ENCODE measurements at places on chromosomes 4 and X. TPM values are rescaled to one million over a fixed set of nuclear protein-coding genes. Genes with fewer than 3 reads are reported as not detected.

The ZCCHC18 gene
- 0.16 TPM for total RNA-seq

The NEXMIF gene
- 2.2 TPM for total RNA-seq

The APEX2 gene
- 5.2 TPM for total RNA-seq

The ANOS1 gene
- 2.1 TPM for total RNA-seq

The TKTL2 gene
- not detected for total RNA-seq

GRCh38 chr4:82050796-82051195 lies 323.0 kb downstream of the HNRNPD start:
- DNase-seq: no peak
- H3K27me3 ChIP-seq: no peaks in the 10 kb centered on the region
- no peak overlapping the region for H3K4me3 ChIP-seq
- no peaks in the 10 kb centered on the region for H3K4me1 ChIP-seq
- H3K27ac ChIP-seq: no peak overlapping the region

DNA sequence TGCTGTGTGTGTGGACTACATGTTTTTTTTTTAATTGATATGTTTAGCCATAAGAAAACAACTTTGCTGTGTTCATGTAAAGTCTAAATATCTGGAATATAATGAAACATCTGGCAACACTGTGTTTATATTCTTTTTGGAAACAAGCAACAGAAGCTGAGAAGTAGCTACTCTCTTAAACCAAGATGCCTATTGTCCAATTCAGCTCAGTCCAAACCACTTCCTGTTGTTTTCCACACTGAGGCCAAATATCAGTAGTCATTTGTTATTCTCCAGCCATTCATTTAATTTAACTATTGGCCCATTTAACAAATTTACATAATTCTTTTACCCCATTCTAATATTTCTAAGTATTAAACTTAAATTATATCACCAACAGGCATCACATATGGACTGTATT lies 903.0 kb upstream of the SLIT2 start:
- H3K4me3 ChIP-seq: no peak overlapping the region
- DNase-seq: no peak
- no peaks in the 10 kb centered on the region for H3K27me3 ChIP-seq
- H3K4me1 ChIP-seq: no peaks in the 10 kb centered on the region

- H3K36me3 ChIP-seq: no peaks in the 10 kb centered on the region
- no peaks in the 10 kb centered on the region for H3K4me1 ChIP-seq
- DNase-seq: no peak
- no peak overlapping the region for H3K27ac ChIP-seq
Observed at GRCh38 chrX:46165866-46166265, 379.4 kb downstream of the ZNF674 start.

- H3K27ac ChIP-seq: no peak overlapping the region
- no peaks in the 10 kb centered on the region for H3K4me1 ChIP-seq
- H3K36me3 ChIP-seq: no peaks in the 10 kb centered on the region
Observed at GRCh38 chr4:141814499-141814898, 178.1 kb downstream of the IL15 start.

DNA sequence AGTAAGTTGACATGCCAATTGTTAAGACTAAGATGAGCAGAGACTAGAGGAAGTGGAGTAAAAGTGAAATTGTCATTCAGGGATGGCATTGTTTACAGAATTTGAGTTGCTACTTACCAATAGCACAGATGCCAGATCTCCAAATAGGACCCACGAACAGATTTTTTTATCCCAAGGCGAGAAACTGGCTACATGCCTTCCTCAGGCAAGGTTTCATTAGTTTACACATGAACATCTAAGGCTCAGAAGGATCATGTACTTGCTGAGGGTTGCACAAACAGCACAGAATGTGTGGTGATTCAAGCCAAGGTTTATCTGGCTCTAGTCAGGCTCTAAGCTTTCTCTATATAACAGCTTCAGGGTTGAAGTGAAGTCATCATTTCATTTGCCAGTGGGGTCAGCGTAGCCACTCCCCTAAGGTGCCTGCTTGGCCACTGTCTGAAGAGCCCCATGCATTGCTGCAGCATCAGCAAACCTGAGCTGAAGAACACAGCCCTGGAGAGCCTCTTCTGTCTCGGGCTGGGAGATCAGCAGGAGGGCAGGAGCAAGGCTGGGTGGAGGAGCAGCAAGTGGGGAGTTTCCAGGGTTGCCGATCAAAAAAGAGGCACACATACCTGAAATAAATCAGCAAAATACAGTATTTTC lies 193.0 kb upstream of the LCORL start:
- no peaks in the 10 kb centered on the region for H3K4me1 ChIP-seq
- H3K4me3 ChIP-seq: no peak overlapping the region
- no peak overlapping the region for H3K27ac ChIP-seq
- no peak for DNase-seq
- no peaks in the 10 kb centered on the region for H3K27me3 ChIP-seq

- no peaks in the 10 kb centered on the region for H3K4me1 ChIP-seq
- no peak for DNase-seq
- H3K36me3 ChIP-seq: no peaks in the 10 kb centered on the region
- H3K27me3 ChIP-seq: no peaks in the 10 kb centered on the region
- no peak overlapping the region for H3K4me3 ChIP-seq
Observed at GRCh38 chr4:16416601-16417000, 190.3 kb upstream of the TAPT1 start.

All from pancreas (tissue), 10 donors.